HS-27A (cell line): ENCODE measurements at places on chromosomes 1 and 21.

- DNase-seq: no peak
Observed at GRCh38 chr1:248343451-248343850, 5.1 kb upstream of the OR14C36 start.

DNA sequence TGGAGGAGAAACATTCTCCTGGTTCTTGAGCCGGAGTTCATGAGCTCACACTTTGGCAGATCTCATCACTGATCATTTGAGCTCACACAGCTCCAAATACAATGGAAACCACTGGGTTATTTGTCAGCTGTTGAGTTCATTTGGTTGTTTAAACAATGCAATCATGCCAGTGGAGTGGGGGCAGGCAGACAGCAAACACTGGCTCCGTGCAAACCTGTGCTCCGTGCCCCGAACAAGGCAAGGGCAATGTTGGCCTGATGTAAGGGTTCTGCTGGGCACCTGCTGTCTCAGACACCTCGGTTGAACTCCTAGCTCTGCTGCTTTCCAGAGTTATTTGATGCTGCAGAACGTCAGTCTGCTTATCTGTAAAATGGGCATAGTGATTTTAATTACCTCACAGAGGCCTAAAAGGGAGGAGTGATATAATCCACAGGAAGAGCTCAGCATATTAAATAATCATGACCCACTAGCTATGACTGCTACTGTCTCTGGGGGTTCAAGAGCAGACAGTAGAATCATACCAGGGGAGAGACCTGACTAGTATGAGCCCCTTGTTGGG is 20.0 kb upstream of the CLIC6 start:
- no peak for DNase-seq

DNA sequence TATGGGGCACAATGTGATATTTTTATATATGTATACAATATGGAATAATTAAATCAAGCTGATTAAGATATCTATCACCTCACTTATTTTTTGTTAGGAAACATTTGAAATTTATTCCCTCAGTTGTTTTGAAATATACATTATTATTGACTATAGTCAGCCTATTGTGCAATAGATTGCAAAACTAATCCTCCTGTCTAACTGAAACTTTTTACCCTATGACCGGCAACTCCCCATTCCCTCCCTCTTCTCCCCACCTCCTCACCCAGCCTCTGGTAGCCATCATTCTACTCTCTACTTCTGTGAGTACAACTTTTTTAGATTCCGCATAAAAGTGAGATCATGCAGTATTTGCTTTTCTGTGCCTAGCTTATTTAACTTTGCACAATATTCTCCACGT is 117.7 kb upstream of the SGIP1 start:
- no peak for DNase-seq

DNA sequence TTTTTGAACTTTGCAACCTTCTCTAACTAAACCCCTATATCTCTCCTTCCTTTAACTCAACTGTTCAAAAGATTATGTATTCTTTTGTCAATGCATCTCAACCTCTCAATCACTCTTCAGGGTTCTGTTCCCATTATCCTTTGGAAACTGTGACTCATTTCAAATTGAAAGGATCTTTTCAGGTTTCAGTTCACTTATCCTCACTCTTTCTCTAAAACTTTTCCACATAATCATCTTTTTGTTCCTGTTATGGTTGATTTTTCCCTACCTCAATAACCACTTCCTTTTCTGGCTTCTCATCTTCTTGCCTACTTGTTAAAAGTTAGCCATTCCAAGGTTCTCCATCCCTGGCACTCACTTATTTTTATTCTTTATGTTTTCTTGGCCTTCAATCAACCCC is 56.2 kb upstream of the NUF2 start:
- no peak for DNase-seq

GRCh38 chr1:225280563-225280962 is 147.3 kb downstream of the LBR start:
- no peak for DNase-seq

DNA sequence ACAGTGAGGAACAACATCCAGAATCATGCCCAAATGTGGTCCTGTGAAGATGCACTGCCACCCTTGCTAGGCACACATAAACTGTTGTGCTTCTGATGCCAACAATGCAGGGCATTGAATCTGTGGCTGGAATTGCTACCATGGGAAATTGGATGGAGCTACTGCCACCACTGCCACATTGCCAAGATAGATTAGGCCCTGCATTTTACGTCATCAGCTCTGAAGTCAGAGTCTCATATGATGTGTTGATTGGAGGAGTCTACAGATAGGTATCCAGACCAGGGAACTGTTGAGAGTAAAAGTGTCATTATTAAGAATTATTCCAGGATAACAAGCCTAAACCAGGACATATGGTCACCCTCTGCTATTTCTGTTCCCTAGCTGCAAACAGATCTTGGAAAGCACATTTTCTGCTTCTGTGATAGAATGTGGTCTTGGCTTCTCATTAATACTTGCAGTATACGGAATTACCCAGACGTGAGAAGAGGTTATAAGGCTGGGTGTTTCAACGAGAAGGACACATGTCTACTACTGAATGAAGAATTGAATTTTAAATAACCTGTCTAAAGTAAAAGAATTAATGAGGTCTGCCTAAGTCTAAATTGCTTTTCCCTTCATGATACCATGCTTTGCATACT is 106.6 kb downstream of the TNNI3K start:
- no peak for DNase-seq

GRCh38 chr1:2240270-2241156 is 12.4 kb downstream of the SKI start:
- DNase-seq: no peak

DNA sequence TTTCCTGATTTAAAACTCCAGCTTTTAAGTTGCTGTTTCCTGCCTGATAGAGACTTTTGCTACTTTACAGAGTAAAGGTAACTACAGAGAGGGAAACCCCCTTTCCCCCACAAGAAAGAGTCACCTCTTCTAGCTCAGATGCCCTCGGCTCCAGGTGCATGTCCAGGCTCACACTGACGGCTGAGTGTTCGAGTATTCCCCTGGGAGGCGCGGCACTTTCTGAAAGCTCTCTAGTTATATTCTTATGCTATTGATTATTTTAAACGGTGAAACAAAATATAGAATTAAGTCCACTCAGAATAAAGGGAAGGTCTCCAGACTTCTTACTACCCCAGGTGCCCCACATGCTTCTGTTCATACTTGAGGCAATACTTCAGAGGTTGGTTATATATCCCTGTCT is 160.3 kb upstream of the FMN2 start:
- DNase-seq: no peak

DNA sequence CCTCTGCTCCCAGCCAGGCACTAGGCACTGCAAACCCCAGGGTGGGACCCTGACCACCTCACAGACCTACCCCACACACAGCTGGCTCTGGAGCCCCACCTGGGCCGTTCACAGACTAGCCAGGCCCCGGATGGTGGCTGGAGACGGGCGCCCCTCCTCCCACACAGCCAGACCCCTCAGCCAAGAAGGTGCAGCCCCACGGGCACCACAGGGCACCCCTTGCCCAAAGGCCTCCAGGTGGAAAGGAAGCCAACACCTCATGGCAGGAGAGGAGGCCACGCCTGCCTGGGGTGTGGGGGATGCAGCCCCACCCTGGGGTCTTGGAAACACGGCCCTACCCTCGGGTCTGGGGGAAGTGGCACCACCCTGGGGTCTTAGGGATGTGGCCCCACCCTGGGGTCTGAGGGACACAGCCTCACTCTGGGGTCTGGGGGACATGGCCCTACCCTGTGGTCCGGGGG is 44.6 kb downstream of the WNT9A start:
- no peak for DNase-seq

DNA sequence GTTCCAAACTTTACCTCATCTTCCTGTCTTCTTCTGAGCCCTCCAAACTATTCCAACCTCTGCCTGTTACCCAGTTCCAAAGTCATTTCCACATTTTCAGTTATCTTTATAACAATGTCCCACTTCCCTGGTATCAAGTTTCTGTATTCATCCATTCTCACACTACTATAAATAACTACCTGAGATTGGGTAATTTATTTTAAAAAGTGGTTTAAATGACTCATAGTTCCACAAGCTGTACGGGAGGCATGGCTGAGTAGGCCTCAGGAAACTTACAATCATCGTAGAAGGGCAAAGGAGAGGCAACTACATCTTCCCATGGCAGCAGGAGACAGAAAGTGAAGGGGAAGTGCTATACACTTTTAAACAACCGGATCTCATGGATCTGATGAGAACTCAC is 428.5 kb upstream of the RGS18 start:
- DNase-seq: no peak

- peak; percentile 41 for DNase-seq
Observed at GRCh38 chr1:45299981-45300668, 26.6 kb upstream of the HPDL start.

DNA sequence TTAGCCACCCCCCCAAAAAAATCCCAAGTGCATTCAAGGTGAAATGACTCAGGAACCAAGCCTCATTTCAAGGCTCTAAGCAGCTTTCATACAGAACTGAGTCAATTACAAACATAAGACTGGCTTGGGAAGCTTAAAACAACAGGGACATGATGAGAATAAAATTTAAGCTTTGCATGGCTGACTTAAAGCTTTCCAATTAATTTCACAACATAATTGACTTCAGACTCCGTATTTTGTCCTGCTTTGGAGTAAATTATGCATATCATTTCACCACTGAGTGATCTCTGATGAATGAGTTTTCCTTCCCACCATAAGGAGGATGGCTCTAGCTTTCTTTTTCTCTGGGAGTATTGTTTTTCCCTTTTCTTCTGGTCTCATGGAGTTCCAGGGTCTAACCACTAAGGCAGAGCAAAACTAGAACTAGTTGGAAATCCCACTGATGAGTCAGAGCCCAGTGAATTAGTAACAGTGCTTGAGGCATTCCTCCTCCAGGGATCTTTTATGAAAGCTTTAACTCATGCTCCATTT is 72.8 kb downstream of the XCL2 start:
- DNase-seq: no peak

DNA sequence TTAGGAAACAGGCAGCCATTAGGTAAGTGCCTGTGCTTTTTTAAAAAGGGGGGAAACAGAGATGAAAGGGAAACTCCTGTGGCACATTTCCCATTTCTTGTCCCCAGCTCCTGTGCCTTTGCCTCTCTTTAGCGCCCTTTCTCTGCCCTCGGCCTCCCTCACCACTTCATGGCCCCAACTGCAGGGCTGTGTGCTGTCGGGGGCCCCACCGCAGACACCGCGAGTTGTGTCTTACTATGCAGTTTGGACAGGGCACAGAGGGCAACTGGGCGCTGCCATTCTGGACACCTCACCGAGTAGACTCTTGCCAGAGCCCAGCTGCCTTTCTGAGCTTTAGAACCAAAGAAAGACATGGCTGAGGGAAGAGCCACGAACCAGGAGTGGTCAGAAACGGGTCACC is 93.7 kb upstream of the LPGAT1 start:
- no peak for DNase-seq

GRCh38 chr1:56074007-56074651 is 505.2 kb downstream of the PLPP3 start:
- no peak for DNase-seq

- DNase-seq: no peak
Observed at GRCh38 chr1:197619008-197619640, 156.2 kb downstream of the DENND1B start.

GRCh38 chr21:33691945-33692603 is 49.8 kb downstream of the ITSN1 start:
- no peak for DNase-seq

- DNase-seq: no peak
Observed at GRCh38 chr1:74690909-74691308, 17.3 kb upstream of the ERICH3 start.

DNA sequence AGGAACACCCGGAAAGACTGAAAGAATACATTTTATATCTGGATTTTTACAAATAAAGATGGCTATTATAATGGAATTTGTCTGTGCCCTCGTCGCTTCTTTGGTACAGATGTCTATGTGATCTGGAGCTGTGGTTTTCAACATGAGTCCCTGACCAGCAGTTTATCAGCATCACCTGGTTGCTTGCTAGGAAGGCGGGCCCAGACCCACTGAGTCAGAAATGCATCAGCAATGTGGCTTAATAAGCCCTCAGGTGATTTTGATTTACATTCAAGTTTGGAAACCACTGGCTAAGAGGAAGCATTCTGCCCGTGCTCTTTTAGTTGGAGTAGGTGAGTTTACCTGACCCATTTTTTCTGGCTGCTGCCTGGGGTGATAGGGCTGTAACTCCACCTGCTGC is 31.7 kb downstream of the ATP1A1 start:
- DNase-seq: no peak

DNA sequence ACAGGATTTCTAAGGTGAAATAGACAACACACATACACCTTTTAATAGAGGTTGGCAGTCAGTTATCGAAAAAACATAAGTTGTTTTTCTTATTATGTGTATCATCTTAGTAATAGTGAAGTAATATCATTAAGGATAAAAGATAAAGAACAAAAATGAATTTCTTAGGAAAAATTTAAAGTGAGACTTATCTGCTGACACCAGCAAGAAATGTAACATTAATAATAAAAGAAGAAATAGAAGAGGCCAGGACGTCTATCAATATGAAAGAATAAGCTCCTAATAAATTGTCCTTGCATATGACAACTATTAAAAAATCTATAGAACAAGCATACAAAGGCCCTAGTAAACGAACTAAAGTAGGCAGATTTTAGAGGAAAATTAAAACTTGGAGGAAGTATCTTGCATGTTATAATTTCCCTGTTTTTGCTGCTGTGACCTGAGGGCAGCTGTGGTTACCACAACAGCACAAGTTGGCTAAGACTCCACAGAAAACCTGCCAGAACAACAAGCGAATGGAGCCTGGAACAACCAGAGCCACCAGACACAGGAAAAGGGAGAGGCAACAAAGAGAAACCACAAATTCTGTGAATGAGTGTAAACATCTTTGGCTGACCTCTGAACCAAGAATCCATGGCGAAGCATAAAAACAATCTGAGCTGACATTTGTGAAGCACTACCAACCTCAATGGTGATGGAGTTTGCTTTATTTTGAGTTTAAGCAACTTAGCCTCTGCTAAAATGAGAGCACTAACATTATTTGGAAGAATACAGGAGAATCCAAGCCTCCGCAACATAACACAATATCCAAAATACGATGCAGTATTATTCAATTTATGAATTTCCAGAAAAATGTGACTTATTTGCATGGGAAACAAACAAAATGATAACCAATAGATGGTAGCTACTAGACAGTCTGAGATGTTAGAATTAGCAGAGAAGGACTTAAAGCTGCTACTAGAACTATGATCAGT is 207.5 kb downstream of the KCNT2 start:
- DNase-seq: peak; percentile 33

DNA sequence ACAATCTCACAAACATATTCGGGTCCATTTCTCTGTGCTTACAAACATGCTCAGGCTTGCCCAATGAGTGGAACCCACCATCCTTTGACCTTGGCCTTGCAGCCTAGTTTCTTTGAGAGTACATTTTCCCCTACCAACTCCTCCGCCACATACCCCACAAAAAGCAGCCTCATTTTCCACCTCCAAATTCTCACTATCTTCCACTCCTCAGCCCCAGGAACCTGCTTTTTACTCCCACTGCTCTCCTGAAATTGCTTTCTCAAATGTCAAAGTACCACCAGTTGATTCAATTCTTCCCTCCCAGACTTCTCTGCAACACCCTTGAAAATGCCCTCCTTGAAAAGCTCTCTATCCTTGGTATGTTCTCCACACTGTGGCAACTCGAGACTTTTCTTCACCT is 103.8 kb downstream of the RUNX1 start:
- DNase-seq: no peak

- DNase-seq: no peak
Observed at GRCh38 chr1:53187401-53187800, 9.2 kb upstream of the CPT2 start.

- DNase-seq: peak; percentile 8
Observed at GRCh38 chr21:33196941-33197374, 32.8 kb upstream of the IFNAR2 start.

- no peak for DNase-seq
Observed at GRCh38 chr1:30321246-30321910, 402.0 kb downstream of the MATN1 start.

- no peak for DNase-seq
Observed at GRCh38 chr1:228923973-228924686, 188.9 kb downstream of the RHOU start.
